ENCODE measurements at places on chromosomes 6 and 20.

GRCh38 chr6:1100269-1100668 lies 211.6 kb upstream of the FOXQ1 start:
- no peak overlapping the region for H3K4me3 ChIP-seq
- no peaks in the 10 kb centered on the region for H3K36me3 ChIP-seq
- H3K4me1 ChIP-seq: no peaks in the 10 kb centered on the region
- H3K27ac ChIP-seq: no peak overlapping the region
- peaks cover 11% of the 10 kb centered on the region for H3K27me3 ChIP-seq

GRCh38 chr20:7959484-7959883 lies 19.2 kb upstream of the HAO1 start:
- H3K27me3 ChIP-seq: no peaks in the 10 kb centered on the region
- no peaks in the 10 kb centered on the region for H3K4me1 ChIP-seq
- no peaks in the 10 kb centered on the region for H3K36me3 ChIP-seq
- DNase-seq: no peak

DNA sequence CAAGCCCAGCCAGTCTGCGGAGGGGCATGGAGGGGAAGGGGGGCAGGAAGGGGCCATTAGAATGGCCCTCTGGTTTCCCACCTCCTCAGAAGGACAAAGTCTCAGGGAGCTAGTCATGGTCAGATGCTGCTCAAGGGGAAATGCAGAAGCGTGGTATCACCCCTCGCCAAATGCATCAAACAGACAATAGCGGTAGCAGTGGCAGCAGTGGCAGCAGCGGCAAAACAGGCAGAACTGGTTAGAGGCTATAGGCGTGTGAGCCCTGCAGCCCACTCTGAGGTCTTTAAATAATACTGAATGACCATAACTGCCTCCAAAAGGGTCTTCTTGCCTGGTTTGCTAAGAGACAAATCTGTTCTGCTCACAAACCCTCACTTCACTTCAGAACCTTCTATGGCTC lies 186.7 kb downstream of the TFAP2C start:
- H3K36me3 ChIP-seq: no peaks in the 10 kb centered on the region
- H3K4me1 ChIP-seq: no peaks in the 10 kb centered on the region
- no peak for DNase-seq
- no peak overlapping the region for H3K4me3 ChIP-seq

GRCh38 chr6:131129689-131130553 lies 5.3 kb upstream of the AKAP7 start:
- DNase-seq: no peak
- no peaks in the 10 kb centered on the region for H3K27me3 ChIP-seq

DNA sequence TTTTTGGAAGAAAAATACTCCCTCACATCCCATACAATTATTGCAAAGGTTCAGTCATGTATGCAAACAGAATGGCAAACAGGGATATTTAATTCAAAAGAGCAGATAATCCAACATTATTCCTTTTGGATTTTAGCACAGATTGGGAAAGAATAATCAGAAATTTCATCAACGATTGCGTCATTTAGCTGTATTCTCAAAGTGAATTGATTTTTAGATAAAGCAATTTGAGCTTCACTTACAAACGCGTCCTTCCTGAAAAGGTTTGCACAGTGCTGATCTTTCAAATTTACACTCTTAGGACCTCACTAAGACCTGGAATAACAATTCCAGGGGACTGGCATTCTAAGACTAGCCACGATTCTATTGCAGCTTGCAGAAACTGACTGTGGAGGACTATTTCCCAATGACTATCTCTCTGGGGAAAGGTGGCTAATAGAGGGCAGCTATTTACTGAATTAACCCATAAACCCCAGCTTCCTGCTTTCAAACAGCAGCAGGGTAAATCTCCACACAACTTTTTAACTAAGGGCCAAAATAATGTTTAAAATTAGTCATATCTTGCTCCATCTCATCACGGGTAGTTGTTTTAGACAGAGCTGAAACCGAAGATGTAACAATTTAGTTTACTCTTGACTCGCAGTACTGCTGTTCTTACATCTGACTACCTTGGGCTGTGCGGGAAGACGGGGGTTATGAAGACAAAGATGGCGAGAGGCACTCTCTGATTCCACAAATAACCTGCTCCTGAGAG lies 131.2 kb upstream of the FAM184A start:
- peaks cover 4% of the 10 kb centered on the region for H3K36me3 ChIP-seq
- no peak overlapping the region for H3K4me3 ChIP-seq

DNA sequence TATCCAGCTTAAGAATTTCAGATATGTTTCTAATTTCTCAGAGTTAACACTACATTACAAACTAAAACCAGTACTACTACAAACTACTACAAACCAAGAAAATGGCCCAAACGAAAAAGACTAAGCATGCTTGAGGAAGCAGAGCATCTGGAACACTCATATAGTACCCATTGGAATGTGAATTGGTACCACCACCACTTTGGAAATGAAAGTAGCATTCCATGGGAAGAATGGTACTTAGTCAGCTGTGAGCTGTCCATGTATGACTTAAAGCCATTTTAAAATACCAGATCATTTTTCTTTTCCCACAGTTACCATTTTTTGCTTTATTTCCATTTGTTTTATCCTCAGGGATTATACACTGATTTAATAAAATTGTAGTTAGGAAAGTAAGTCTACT lies 30.5 kb downstream of the FBXO9 start:
- peaks cover 83% of the 10 kb centered on the region for H3K36me3 ChIP-seq
- no peak overlapping the region for H3K4me3 ChIP-seq
- no peak overlapping the region for H3K27ac ChIP-seq
- H3K4me1 ChIP-seq: no peaks in the 10 kb centered on the region

DNA sequence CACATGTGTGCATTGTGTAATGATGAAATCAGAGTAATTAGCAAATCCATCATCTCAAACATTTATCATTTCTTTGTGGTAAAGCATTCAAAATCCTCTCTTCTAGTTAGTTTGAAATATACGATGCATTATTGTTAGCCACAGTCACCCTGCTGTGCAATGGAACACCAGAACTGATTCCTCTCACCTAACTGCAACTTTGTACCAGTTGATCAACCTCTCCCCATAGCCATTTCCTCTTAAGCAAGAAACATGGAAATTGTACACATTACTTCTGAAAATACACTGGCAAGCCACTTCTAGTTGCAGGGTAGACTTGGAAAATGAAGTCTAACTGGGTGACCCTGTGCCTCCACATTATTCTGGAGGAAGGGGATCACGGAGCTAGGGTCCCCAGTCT lies 58.1 kb upstream of the ESR1 start:
- H3K4me3 ChIP-seq: no peak overlapping the region
- H3K36me3 ChIP-seq: no peaks in the 10 kb centered on the region
- H3K4me1 ChIP-seq: no peaks in the 10 kb centered on the region
- no peak for DNase-seq

DNA sequence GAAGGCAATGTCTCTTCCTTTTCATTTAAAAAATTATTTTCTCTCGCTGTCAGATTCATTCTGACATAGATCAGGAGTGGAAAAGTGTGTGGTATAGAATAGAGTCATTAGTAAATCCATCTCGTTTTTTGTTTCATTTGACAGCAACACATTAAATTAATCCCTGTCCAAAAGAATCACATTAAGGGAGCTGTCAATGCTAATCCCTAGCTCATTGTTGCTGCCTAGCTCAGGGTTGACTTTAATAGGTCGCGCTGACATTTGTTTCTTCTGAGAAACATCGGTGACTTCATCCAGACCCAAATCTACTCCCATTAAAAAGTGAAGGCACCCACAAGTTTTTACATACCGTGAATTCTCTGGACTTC lies 25.4 kb upstream of the MAP3K7 start:
- no peaks in the 10 kb centered on the region for H3K27me3 ChIP-seq
- no peak overlapping the region for H3K27ac ChIP-seq
- no peak overlapping the region for H3K4me3 ChIP-seq
- no peaks in the 10 kb centered on the region for H3K36me3 ChIP-seq
- no peak for DNase-seq

DNA sequence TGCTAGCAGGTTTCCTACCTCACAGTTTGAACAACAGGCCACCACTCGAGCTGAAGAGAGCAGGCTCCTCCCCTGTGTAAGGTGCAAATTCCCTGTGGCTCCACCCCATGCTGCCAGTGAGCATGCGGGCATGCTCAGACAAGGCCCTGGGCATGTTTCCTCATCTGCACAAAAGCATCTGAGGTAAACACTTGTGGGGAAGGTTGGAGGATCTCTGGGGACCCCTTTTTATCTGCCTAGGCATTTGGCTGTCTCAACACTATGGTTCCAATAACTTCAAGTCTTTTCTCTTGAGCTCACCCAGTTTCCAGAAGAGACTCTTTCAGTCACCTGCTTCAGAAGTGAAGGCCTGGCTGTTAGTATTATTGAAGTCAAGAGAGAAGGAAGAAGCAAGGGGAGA lies 9.4 kb downstream of the C6orf58 start:
- no peaks in the 10 kb centered on the region for H3K4me1 ChIP-seq
- H3K27ac ChIP-seq: no peak overlapping the region

GRCh38 chr20:61630391-61630650 lies 378.3 kb downstream of the CDH4 start:
- no peak for DNase-seq
- H3K4me3 ChIP-seq: no peak overlapping the region
- H3K4me1 ChIP-seq: no peaks in the 10 kb centered on the region
- H3K27ac ChIP-seq: no peak overlapping the region
- no peaks in the 10 kb centered on the region for H3K36me3 ChIP-seq

GRCh38 chr20:34639755-34640222 lies 37.1 kb downstream of the PIGU start:
- no peaks in the 10 kb centered on the region for H3K4me1 ChIP-seq
- no peaks in the 10 kb centered on the region for H3K27me3 ChIP-seq
- peaks cover 69% of the 10 kb centered on the region for H3K36me3 ChIP-seq
- no peak overlapping the region for H3K4me3 ChIP-seq
- no peak overlapping the region for H3K27ac ChIP-seq
- DNase-seq: no peak

DNA sequence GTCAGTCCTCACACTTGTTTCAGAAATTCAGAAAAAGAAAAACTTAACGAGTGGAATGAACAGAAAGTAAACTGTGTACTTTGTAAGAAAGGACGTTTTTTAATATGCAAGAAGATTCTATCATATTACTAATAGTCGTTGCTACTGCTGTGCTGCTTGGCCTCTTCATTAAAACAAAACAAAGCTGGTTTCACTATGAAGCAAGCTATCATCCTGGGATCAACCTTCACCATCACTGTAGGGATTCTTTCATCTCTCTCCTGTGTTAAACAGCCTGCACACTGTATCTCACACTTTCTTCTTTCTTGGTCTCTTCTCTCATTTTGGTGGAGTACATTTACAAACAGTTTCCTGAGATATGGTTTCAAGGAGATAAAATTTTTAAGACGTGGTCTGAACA lies 284.2 kb downstream of the BTBD9 start:
- no peaks in the 10 kb centered on the region for H3K27me3 ChIP-seq
- no peak overlapping the region for H3K27ac ChIP-seq
- no peaks in the 10 kb centered on the region for H3K36me3 ChIP-seq
- H3K4me1 ChIP-seq: no peaks in the 10 kb centered on the region
- no peak for DNase-seq
- no peak overlapping the region for H3K4me3 ChIP-seq

DNA sequence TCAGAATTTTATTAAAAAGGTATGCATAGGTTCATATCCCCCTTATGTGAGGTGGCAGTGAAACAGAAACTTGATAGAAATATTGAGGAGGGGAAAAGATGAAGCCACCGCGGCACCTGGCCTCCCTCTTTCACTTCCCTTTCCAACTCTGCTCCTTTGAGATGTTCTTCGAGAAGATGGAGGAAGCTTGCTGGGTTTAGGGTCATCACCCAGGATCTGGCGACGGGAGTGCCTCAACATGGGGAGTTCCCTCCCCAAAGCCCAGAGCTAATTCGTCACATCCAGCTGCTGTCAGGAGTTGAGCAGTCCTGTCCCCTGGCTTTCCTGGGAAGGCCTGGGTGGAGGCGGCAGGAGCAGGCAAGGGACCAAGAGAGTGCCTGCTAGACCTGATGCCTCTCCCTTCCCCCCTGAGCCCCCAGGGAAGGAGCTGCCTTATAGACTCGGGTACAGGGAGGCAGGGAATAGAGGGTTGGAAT lies 29.1 kb downstream of the RREB1 start:
- no peak for DNase-seq
- peak overlapping the region; percentile 49 for H3K4me3 ChIP-seq

GRCh38 chr6:144549837-144550747 lies 265.0 kb downstream of the UTRN start:
- H3K27ac ChIP-seq: no peak overlapping the region
- no peak for DNase-seq
- H3K4me1 ChIP-seq: no peaks in the 10 kb centered on the region

DNA sequence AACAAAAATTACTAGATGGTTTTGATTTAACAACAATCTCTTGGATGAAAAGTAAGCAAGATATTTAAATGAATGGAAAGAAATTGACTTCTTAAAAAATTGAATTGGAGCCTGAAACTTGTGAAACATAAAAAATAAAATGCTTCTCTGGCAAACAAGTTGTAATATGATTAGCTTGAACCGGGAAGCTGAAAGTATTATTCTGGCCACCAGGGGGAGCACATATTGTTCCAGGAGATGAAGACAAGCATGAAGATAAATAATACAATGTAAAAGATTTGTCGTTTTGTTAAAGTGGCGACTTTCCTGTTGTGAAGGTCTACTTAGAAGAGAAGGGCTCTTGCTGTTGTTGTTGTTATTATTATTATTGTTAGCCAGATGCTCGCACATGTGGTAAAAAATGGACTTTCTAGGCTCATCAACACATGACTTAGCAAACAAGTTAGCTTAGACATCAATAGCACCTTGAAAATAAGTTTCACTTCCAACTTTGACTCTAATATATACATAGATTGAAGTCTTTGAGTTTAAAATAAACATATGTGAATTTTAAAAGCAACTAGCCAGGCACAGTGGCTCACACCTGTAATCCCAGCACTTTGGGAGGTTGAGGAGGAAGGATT lies 14.2 kb downstream of the PAX1 start:
- H3K36me3 ChIP-seq: no peaks in the 10 kb centered on the region
- peak; percentile 67 for DNase-seq
- H3K27ac ChIP-seq: no peak overlapping the region

DNA sequence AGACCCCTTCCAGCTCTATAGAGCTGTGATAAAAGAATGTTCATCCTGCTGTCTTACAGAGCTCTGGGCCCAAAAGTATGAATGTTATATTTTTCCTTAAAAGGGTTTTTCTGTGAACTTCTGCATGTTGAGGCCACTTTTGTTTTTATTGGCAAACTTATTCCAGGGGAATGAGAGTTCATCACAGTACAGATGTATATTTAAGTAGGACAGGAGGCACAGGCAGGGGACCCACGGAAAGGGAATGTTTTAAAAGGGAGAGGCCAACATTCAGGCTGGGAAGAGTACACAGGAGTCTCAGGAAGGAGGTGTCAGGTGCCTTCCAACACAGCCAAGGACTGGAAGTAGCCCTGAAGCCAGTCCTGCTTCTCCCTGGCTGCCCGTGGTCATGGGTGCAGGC lies 148.4 kb downstream of the EYA2 start:
- no peak for DNase-seq
- H3K27ac ChIP-seq: no peak overlapping the region
- H3K36me3 ChIP-seq: no peaks in the 10 kb centered on the region
- no peaks in the 10 kb centered on the region for H3K4me1 ChIP-seq
- H3K4me3 ChIP-seq: no peak overlapping the region

- H3K4me1 ChIP-seq: peaks cover 12% of the 10 kb centered on the region
- H3K36me3 ChIP-seq: peaks cover 8% of the 10 kb centered on the region
- H3K4me3 ChIP-seq: no peak overlapping the region
- peak overlapping the region; percentile 57 for H3K27ac ChIP-seq
- DNase-seq: peak; percentile 37
Observed at GRCh38 chr6:131182991-131183425, 47.7 kb downstream of the AKAP7 start.
